EH (cell line): ENCODE measurements at places on chromosomes 12 and 14.

- no peak for DNase-seq
Observed at GRCh38 chr12:111126331-111126730, 206.0 kb upstream of the MYL2 start.

DNA sequence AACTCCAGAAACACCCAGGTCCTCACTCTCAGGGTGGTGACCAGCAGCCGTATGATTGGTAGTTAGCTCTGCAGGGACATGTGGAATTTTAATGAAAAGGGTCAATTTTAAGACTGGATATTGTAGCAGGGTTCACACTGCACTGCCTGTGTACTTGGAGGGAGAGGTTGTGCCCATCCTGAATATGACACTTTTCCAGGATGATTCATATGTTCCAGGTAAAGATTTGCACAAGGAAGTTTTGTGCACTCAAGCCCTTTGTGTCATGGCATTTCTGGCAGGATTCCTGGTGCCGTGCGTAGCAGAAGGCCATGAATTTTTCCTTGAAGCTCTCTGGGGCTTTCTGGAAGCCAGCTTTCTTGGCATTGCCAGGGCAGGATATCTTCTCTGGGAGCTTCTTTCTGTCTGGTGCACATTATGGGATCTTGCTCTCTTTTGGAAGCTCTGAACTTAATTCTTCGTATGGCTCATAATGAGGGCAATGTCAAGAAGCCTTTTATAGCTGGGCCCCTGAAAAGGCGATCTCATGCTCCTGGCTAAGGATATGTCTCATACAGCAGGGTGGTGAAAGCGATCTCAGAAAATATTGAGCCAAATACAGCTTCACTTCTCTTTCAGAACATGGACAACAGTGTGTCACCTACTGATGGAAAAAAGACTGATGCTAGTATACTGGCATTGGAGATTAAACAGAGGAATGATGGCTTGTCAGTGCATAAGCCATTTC, 1133.9 kb downstream of the AACS start:
- DNase-seq: no peak

- peak; percentile 56 for DNase-seq
Observed at GRCh38 chr14:79542121-79542520, 669.2 kb downstream of the DIO2 start.

DNA sequence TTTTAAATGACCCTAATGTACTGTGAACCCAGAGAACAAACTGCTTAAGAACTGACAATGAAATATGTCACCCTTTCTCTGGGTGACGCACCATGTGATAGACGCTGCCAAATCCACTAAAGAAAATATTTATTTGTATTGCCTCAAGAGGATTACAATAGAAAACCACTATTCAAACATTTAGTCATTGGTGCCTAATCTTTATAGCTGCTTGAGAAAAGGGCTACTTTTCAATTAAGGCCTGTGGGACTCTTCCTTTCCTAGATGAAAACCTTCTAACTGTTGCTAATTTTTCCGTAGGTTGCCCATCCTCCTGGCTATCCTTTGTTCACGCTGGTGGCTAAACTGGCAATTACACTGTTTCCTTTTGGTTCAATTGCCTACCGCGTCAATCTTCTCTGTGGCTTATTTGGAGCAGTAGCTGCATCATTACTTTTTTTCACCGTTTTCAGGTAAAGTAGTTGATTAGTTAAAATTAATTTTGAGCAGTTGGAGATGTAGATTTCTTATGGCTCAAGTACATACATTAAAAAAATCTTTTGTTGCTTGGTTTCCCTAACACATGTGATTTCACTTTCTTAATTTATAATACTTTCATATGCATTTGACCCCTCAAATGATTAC, 6.0 kb downstream of the TMEM260 start:
- DNase-seq: no peak

- DNase-seq: no peak
Observed at GRCh38 chr12:14366209-14367039, 942 bp downstream of the ATF7IP start.

DNA sequence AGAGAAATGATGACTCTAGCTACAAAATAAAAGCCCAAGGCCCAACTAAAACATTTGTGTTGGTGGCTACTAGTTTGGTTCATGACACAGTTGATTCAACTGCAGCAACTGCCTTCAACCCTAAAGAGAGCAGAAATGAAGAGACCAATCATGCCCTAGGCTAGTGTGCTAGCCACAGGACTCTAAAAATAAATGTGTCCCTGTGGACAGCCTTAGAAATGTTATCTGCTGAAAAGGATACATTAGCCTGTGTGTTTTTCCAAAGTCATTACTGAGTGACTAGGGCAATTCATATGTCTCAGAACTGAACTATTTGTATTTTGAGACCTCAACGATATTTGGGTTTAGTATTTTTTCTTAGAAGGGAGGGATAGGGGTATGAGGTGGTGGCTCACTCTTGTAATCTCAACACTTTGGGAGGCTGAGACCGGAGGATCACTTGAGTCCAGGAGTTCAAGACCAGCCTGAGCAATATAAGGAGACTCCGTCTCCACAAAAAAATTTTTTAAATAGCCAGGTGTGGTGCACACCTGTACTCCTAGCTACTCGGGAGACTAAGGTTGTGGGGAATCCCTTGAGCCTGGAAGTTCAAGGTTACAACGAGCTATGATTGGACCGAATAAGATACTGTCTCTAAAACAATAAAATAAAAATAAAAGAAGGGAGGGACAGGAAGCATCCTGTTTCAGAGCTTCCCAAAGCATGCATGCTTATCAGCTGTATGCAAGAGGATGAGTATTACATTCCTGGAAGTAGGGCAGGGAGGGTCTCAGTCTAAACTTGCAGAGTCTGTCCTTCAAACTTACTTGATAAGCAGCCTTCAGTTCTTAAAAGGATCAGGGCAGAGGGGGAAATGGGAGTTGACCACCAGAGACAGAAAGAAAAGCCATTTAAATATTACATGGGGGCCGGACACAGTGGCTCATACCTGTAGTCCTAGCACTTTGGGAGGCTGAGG, 29.6 kb upstream of the NAP1L1 start:
- peak; percentile 71 for DNase-seq

GRCh38 chr12:116687888-116688287, 50.0 kb downstream of the SPRING1 start:
- DNase-seq: peak; percentile 39

DNA sequence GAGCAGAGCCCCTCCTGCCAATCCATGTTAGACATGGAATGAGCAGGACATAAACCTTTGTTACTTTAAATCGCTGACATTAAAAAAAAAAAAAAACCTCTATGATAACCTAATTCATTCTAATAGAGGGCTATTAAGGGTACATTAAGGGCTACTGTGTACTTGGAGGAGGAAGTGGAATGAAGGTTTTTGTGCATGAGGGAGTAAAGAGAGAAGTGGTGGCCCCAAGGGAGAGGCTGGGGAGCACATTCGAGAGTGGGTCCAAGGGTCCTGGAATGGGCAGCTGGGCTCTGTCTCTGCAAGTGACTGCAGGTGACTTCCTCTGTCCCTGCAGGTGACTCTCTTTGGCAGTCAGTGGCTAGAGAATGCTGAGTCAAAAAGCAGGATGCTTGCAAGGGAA, 32.1 kb upstream of the PTGDR start:
- DNase-seq: no peak

GRCh38 chr14:25485381-25485780, 435.4 kb upstream of the STXBP6 start:
- no peak for DNase-seq
